ENCODE measurements at places on chromosomes 5 and 9.
A peak's percentile ranks its signal among the peaks of the same experiment; 100 is the strongest.

DNA sequence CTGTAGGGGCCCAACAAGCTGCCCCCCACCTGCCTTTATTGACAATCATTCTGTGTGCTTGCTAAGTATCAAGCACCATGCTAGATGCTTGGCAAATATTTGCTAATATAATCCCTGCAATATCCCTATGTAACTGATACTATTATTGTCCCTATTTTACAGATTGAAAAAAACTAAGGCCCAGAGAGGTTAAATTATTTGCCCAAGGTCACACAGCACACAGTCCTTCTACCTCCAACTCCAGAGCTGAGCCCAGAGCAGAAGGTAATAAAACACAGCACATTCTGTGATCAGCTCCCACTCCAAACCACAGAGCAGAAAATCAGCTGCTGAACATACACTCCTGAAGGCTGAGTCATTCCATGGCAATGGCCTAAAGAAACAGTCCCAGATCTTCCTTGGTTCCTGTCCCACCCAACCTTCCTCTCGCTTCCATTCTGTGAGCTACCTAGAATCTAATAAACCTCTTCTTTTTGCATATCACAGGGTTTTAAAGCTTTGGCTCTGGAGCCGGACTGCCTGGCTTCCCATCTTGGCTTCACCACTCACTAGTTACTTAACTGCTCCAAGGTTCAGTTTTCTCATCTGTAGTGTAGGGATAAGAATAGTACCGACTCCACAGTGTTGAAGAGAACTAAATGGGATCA lies 66.7 kb upstream of the ADRA1B start:
- no peak for DNase-seq

DNA sequence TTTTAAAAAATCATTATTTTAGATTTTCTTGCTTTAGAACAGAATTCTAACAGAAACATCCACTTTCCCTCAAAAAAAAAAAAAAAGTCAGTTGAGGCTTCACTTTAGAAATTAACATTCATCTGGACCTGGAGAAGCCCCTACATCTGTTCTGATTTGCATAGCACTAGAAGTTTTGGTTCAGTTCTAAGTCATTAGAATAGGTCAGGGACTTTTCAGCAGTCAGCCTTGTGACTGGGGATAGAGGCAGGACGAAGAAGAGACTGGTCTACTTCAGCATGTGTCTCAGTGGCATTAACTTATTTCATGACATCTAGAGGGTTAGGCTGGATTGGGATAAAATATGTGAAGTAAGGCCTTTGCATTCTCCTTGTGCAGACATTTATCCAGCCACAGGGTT lies 215.8 kb upstream of the DAB2 start:
- no peak for DNase-seq

DNA sequence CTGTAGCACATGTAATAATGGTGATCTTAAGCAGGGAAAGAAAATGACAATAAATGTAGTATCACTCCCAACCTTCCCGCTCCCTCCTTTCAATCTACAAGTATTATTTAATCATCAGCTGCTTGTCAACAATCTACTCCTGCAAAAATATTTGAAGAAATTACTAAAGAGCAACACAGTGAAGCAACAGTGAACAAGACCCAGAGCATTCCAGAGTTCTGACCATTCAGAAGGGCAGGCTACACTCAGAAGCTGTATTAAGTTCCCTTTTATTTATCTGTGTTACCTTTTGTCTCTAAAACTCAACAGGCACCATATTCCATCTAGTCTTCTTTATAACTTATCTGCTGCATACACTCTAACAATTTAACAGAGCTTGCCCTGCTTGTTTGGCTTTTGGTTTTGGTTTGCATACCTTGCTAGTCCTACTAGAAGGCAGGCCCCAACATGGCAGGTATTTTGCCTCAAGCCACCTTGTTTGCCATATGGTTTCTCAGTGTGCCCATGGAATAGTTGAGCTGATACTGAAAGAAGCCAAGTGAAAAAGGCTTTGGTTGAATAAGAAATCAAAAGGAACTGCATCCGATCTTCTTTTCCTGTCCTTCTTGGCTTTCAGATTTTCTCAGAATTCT lies 253.9 kb downstream of the CEMIP2 start:
- no peak for DNase-seq

GRCh38 chr9:995781-996180 lies 19.3 kb downstream of the DMRT3 start:
- DNase-seq = no peak

DNA sequence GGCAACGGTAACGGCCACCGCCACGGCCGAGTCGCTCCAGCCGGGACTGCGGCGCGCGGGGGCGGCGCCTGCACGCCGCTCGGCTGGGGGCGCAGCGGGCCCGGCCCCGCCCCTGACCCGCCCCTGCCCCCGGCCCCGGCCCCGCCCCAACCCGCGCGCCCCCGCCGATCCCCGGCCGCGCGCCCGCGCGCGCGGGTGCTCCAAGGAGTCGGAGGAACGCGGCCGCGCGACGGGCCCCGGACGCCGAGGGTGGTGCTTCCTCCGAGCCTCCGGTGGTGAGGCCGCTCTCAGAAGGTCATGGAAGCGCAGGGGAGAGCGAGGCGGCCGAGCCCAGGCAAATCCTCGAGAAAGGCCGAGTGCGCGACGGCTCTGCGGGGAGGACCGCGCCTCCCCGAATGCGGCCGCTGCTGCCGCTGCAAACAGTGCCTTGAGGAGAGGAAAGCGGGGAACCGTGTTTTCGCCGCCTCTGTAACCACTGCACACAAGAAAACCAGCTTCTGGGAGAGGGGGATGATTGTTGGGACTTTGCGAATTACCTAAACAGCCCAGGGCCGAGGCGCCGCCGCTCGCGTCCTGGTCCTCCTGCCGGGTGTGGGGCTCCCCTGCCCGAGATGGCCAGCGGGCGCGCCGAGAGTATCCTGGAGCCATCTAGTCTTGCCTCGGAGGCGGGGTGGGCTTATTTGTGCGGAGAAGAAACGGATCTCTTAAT lies at the start of gene LIFR:
Gene LIFR, minus strand, starts transcription at position 48 of the 709 bp plus-strand sequence. CDS start 25,999 bp downstream, outside the sequence.
- DNase-seq = peak; percentile 40

DNA sequence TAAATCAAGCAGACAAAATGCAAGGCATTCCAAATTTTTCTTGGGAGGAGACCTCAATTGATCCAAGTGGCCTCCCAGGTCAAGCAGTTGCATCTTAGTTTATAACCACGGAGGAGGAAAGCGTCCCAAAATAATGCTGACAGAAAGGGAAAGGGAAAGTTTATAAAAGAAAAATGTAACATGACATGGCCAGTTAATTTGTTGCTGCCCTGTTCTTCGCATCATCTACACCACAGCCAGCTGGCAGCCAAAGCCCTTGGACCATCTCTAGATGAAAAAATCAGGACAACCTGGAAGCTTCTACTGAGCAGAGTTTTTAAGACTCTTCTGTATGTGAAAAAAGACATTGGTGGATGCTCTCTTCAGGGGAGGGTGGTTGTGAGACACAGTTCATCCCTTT lies 128.8 kb upstream of the FBXL7 start:
- DNase-seq = no peak

DNA sequence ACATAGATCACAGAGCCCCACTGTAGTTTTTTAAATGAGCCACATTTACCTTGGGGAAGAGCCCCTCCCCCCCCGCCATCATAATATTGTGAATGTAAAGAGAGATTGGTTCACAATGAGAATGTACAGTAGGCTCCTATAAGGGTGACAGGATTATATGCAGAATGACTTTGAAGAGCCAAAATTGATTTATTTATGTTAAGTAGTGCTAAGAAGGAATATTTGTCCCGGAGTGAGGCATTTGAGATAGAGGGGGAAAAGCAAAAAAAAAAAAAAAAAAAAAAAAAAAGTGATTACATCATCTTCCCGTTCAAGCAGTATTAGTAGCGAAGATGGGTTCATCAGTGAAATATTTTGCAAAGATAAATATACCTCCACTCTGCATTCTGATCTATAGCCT lies 73.9 kb downstream of the PIK3R1 start:
- DNase-seq = no peak

DNA sequence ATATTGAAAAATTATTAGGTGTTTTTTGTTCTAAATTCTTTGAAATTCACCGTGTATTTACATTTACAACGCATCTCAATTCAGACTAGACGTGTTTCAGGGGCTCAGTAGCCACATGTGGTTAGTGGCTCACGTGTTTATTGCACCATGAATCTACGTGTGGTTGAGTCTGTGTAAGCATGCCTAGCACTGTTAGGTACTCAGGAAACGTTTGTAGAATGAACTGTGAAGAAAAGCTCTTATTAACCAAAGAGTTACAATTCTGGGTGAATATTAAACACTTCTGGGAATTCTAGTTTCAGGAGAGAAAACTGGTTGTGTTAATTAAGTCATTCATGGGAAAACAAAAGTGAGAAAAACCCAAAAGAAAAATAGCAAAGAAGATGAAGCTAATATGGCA lies 117.5 kb upstream of the CDH6 start:
- DNase-seq = no peak

DNA sequence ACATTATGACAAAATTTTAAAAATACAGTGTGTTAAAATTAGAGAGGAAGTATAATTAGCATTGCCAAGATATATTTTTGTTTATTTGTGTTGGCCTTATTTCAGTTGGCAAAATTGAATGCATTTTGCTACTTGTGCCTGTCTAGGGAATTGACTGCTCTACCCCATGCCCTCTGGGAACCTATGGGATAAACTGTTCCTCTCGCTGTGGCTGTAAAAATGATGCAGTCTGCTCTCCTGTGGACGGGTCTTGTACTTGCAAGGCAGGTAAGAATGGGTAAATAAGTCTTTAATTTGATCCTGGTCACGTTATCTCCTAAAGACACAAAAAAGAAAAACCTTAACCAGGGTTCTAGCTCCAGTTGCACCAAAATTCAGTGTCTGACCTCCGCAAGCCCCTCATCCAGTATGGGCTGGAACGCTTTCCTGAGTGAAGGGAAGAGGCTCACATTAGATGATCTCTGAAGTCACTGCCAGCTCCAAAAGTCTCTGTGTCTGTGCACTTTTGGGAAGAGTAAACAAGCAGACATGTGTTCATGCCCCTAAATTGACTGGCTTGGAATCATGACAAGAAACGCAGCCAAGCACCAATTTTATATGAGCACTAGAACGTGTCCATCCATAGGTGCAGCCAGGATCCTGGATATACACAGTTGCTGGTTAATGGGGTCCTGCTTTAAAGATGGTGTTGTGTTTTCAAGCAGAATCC lies 98.3 kb upstream of the PRRC1 start:
- no peak for DNase-seq

DNA sequence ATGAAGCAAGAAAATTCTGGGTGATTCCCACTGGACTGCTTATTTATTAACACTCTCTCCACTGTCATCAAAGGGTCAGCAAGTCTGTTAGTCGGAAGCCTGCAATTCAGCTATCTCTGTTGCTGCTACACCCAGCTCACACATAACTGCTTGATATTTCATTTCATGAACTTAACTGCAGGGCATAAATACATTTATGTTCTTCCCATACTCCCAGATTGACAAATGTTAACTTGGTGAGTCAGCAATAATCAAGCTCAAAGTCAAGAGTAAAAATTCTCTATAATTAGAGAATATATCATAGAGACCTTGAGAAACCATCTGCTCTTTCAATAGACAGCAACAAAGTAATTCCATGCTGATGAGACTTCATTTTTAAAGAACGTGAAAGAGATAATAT lies 198.8 kb downstream of the ADAMTS12 start:
- no peak for DNase-seq

GRCh38 chr5:59164041-59164830 lies 581.4 kb downstream of the RAB3C start:
- DNase-seq = no peak

- no peak for DNase-seq
These were observed 910.0 kb upstream of the WWC1 start for GRCh38 chr5:167381457-167381856.

GRCh38 chr9:104287253-104287878 lies 193.3 kb downstream of the SMC2 start:
- no peak for DNase-seq

- no peak for DNase-seq
These were observed 8.0 kb upstream of the REEP5 start for GRCh38 chr5:112930082-112930344.

DNA sequence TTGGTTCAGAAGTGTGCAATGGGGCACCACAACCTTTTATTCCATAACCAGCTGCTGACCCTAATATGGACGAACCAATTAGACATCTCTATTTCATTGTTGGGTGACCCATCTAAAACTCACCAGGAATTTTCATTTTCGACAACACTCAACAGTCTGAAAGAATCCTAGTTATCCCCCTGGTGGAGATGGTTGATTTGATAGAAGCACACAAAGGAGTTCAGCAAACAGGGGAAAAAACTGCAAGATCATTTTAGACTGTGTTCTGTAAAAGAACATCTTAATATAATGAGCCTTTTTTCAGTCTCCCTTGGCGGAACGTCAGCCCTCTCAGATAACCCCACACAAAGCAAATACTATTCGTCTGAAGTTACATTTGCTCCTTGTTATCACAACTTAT lies 367.4 kb downstream of the KIAA0825 start:
- no peak for DNase-seq

- DNase-seq = no peak
These were observed 56.9 kb downstream of the MACIR start for GRCh38 chr5:103315455-103315854.

GRCh38 chr5:78661044-78661443 lies 12.5 kb upstream of the LHFPL2 start:
- DNase-seq = no peak

GRCh38 chr5:95925378-95925744 lies 36.3 kb downstream of the ELL2 start:
- DNase-seq = no peak

GRCh38 chr5:179288809-179289185 lies 56.5 kb downstream of the ADAMTS2 start:
- DNase-seq = no peak

DNA sequence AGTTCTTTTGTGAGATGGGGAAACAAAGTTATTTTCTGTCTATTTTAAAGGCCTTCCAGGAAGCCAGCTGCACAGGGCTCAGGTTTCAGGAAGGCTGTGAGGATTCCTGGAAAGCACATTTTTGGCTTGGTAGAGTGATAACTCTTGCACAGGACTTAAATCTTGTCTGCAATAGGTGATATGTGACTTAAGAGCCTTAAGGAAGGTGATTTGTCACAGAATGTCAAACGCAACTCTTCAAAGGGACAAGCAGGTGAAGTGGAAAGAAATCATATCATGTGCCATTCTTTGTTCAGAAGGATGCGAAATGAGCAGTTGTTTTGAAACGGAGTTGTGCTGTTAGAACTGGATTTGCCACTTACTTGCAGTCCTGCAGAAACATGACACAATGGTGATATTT lies 459.3 kb downstream of the MAT2B start:
- no peak for DNase-seq

DNA sequence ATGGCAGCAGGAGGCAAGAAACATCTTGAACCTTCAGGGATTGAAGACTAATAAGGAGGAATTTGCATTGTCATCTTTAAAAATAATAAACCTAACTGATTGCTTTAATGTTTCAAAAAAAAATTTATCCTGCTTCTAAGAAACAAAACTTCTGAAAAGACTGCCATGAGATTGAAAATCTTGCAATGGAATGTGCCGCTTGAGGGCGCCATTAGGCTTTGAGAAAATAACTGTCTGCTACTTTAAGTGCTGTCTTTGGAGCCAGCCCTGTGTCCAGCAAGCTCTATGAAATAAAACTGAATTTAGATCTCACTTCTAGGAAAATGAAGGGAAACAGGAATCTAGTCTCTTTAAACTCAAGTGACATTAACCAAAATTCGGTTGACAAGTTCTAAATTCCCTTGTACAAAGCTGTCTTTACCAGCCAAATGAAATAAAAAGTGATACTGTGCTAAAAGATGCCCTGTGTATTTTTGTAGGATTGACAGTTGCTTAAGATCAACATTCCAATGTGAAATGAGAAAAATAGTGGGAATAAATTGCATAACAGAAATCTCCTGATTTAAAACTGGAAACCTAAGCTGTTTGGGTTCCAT lies 79.4 kb downstream of the ESM1 start:
- DNase-seq = no peak

- no peak for DNase-seq
These were observed 38.9 kb downstream of the ZNF608 start for GRCh38 chr5:124707520-124707919.

GRCh38 chr5:68337235-68337634 lies 121.7 kb downstream of the PIK3R1 start:
- no peak for DNase-seq

All from GM12891 (cell line).